ENCODE measurements at places on chromosomes 12 and 14.

DNA sequence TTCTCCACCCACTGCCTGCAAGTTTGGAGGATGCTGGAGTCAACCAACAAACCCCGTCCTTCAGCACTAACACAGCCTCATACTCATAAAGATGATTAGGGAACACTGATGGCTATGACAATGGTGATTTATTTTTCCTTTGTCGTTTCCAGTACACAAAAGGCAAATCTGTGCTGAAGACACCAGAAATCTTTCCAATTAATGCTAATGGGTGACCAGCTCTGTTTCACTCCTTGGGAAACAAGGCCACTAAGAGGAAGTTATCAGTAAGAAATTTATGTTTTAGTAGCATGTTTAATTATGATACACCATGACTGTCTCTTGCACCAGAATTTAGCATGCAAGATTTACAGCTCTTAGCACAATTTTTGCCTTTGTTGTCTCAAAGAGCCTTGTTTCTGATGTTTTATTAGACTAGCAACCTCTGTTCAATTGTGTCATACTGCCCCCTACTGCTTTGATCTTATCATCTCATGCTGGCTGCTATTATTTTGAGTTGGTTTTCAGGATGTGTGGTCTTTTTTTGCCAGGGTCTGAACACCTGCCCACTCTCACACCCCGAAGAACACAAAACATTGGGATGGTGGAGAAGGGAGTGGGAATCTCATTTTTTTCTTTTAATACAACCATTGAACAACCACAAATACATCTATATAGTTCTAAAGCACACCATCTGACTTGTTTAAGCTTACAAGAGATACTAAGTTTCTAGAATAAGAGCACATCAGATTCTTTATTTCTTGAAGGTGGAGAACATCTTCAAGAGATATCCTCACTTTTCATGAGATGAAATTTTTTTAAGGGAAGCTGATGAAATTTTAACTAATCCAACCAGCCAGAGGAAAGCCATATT lies 160.9 kb downstream of the SPTSSA start:
- peak; percentile 44 for DNase-seq

DNA sequence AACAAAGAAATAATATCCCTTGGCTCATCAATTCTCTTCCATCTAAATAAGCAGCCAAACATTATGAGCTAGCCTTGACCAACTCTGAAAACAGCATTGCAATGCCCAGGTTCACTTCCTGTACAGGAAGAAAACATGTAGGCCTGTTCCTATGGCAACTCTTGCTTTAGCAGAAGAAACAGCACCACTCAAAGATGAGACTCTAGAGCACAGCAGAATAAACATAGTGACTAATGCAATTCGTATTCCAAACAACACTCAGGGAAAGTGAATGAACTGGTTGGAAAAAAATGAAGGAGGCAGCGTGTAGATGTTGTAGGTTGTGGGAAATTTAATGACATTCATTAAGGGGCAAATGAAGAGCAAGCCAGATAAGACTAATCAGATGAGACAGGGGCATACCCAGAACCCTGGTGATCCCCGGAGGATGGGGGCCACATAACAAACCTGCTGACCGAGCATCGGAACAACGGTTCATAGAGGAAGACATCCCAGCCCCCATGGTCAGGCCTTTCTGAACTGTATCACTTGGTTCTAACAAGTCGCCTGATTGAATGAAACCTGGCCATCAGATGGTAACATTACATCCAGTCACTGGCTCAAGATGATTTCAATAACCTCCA lies 9.0 kb downstream of the ARHGDIB start:
- peak; percentile 96 for DNase-seq

DNA sequence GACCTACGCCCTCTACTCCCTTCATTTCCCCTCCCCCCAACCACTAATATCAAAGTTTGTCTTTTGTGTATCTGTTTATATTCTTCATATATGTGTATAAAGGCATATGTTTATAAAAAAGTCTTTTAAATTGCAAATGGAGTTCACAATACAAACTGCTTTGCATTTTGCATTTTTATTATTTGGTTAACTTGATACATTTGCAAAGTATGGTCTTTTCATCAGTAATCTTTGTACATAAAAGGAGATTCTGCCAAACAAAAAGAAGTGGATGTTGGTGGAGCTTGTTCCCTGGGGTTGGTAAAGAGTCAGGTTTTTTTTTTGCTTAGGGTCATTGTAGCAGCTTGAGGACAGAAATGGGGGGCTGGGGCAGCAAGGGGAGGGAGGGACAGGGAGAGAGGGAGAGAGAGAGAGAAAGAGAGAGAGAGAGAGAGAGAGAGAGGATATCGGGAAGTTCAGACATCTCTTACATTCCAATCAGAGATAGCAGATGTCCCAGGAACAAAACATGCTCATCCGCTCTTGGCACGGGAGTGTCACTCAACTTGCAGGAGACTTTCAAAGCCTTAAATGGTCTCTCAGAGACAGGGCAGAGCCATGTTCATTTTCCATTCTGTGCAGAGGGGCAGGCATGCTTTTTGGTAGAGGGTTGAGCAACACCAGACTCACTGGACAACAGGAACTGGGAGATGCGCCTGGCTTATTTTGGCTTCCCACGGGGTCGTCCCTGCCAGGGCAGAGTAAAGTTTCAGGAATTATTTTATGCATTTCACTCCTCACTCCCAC lies 44.8 kb upstream of the TBX5 start:
- no peak for DNase-seq

GRCh38 chr12:501722-502447 lies 42.1 kb downstream of the B4GALNT3 start:
- no peak for DNase-seq

DNA sequence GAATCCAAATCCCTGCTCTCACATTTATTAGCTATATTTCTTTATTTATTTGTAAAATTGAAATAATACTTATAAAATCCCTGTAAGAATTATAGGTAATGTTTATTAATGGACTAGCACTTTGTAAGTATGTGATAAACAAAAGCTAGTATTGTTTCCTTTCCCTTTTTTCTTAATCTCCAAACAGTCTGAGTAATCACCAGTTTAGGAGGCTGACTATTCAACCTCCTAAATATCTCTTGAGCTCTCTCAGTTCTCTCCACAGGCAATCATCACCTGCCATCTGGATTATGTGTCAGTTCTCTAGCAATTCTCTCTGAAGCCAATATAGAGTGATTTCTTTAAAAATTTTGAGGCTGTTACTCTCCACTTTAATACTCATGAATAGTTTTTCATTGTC lies 9.2 kb upstream of the LYZ start:
- no peak for DNase-seq

DNA sequence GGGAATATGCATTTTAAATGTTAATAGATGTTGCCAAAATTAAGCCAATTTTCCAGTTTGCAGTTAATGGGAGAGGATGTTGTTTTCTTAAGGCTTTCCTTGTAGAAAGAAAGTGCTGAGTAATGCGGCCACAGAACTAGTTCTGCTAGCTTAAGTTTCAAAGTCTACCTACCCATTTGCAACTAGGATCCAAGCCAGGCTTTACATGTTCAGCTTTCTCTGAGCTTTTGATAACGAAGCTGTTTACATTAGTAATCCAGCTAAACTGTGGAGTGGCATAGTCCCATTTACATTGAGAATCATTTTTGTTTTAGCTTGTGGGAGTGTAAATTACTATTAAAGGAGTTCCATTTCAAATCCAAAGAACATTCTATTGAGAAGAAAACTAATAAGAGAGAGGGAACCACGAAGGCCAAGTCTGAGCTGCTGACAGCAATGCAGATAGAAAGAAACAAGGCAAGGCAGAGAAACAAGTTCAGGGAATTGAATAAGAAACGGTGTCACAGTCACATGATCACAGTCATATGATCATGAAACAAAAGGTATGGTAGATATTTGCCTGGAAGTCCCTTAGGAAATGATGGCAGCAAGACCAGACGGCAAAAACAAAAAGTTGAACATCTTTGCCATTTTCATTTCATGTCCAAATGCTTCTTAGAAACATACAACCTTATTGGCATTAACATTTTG lies 274.9 kb downstream of the PAWR start:
- no peak for DNase-seq

- DNase-seq, result no peak
These were observed 139.4 kb downstream of the PDE3A start for GRCh38 chr12:20507711-20508110.

- DNase-seq, result peak; percentile 85
These were observed 43.8 kb upstream of the NR2C1 start for GRCh38 chr12:95117178-95117599.

- no peak for DNase-seq
These were observed at the start of gene STAB2 for GRCh38 chr12:103586791-103587370. STAB2 (plus strand) TSS chr12:103587273; CDS start chr12:103587477, 204 bp downstream.

- peak; percentile 75 for DNase-seq
These were observed 24.6 kb downstream of the TPCN1 start for GRCh38 chr12:113245695-113246477.

GRCh38 chr14:50397390-50398188 lies 908 bp upstream of the CDKL1 start:
- DNase-seq, result peak; percentile 65

DNA sequence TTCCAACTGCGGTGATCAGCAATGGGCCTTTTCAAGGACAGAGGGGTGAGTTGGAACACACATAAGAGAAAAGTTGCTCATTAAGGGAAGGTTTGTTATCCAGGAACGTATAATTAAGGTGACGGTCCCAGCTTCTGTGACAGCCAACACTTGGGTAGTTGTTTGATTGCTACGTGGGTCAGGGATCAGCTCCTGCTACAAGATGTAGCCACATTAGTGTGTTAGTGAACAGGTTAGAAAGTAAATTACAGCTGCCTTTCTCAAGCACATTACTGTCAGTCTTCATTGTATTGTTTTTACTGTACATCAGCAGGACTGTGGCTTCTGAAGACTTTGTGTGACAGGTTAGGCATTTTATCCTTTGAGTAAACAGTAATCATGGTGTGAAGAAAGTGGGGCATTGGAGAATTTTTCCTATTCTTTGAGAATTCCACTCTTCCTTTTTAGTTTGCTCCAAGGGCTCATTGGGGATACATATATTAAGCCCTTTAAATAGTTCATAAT lies 230.5 kb downstream of the EGLN3 start:
- DNase-seq, result no peak

DNA sequence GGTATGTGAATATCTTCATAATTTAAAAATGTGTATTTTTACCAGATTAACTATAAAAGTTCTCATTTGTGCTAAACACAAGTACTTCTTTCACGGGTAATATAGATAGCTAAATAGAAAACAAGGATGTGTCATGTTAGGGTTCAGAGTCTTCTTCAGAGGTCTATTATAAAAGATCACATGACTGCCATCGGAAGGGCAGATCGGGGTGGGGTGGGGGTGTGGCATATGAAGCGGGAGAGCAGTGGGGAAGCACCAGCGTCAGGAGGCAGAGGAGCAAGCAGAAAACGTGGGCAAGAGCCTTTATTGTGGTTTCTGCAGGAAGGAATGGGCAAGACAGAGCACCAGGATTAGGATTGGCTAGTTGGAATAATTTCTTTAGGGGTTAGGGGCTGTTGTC lies 63.7 kb upstream of the DNM1L start:
- DNase-seq, result no peak

- no peak for DNase-seq
These were observed 126.1 kb upstream of the EEA1 start for GRCh38 chr12:93055221-93055620.

- peak; percentile 81 for DNase-seq
These were observed 18.3 kb downstream of the SLC25A47 start for GRCh38 chr14:100341301-100342031.

DNA sequence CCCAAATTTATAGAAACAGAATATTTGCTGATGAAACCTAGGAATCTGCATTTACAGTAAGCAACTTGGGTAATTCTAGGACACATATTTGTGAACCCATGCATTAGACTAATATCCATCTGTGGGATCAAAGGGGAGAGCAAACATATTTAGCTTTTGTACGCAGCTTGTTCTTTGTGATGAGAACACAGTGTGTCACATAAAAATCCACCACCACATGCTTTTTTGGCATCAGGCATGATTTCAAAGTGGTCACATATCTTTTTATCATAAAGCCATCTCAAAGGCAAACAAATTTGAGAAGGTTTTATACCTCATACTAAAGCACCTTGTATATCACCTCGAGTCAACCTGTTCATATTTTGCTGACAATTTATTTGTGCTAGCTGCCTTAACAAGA lies 15.7 kb downstream of the DNAL1 start:
- DNase-seq, result no peak

GRCh38 chr12:3313066-3313465 lies 177.9 kb upstream of the PRMT8 start:
- DNase-seq, result peak; percentile 96

DNA sequence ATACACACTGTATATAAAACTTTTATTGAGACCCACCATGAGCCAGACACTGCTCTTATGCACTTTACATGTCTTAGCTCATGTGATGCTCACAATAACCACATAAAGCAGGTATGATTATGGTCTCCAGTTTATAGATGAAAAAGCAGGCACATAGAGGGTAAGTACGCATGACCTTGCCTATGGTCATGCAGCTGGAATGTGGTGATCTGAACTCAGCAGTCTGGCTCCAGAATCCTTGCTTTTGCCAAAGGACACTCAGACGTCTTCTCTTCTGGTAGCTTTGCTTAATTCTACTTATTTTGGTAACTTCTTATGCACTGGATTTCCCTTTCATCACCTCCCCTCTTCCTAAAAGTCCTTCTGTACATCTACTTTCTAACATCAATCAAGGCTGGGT lies 103.3 kb upstream of the CRY1 start:
- peak; percentile 79 for DNase-seq

DNA sequence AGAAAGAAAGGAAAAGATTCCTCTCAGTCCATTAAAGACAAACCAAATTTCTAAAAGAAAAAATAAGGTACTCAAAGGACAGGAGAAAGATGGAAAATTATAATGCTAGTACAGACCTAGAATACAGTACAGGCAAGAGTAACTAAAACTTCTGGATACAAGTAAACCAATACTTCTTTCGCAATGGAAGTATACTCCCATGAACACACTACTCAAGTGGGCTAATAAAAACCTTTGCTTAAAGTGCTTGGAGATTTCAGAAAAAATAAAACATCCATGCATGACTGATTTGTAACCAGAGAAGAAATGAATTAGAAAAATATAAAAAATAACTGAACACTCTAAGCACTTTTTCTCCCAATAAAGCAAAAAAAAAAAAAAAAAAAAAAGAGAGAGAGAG lies 3.5 kb downstream of the ZBTB25 start:
- no peak for DNase-seq
